ENCODE measurements at places on chromosomes 4 and X.

DNA sequence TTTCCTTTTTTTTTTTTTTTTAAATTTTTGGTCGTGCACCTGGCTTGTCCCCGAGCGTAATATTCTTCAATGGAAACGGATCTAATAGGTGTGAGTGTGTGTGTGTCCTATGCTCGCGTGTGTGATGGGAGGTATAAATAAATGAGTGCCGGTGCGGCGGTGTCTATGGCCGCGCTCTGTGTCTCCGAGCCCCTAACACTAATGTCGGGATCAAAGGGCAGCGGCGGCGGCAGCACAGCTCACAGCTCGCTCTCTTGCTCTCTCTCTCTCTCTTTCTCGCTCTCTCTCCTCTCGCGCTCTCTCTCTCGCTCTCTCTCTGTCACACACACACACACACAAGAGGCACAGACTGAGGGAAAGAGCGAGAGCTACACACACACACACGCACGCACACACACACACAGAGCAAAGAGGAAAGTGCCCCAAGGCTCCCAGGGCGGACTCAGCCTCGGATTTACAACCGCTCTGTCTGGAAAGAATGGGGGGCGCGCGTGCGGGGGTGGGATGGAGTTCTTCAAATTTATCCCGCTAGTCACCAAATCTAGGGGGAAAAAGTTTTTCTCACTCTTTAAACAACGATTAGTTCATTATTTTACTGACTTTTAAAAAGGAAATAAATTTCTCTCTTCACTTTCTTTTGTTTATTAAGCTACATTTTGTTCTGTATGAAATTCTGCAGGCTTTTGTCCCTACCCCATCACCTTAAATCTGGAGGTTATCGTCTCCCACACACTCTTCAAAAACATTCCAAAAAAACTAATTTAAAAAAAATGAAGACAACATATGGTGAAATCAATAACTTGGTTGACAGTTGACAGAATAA is at the start of gene ZNF827:
TSS of gene ZNF827 (minus strand) at position 206 of the 823 bp plus-strand sequence. CDS start 416 bp downstream, outside the sequence.
- H3K36me3 ChIP-seq, result peaks cover 8% of the 10 kb centered on the region
- peak within 1 kb of the TSS; percentile 95 for H3K27ac ChIP-seq
- peaks cover under 1% of the 10 kb centered on the region for H3K27me3 ChIP-seq
- peaks cover 31% of the 10 kb centered on the region for H3K4me1 ChIP-seq

DNA sequence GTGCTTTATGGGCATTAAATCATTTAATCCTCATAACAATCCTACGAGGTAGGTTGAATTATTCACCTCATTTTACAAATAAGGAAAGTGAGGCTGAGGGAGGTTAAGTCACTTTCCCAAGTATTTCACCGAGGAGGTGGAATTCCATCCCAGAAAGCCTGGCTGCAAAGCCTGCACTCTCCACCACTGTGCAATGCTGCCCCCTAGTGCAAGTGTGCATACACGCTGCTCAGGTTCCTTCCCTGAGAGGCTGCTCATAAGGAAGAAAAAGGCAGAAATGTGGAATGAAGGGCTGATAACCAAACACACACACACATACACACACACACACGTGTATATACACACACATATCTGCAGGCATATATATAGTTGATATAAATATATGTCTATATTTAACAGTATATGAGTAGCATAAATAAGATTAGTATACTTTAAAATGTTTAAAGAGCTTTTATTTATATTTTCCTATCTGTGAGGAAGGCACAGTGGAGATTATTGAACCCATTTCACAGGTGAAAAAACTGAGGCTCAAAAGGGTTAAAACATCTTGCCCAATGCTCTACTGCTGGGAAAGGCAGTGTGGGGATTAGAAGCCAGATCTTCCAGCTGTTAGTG is 714.5 kb upstream of the TENM3 start:
- H3K27ac ChIP-seq, result no peak overlapping the region
- no peaks in the 10 kb centered on the region for H3K4me1 ChIP-seq
- H3K27me3 ChIP-seq, result no peaks in the 10 kb centered on the region
- no peaks in the 10 kb centered on the region for H3K36me3 ChIP-seq
- DNase-seq, result peak; percentile 73

DNA sequence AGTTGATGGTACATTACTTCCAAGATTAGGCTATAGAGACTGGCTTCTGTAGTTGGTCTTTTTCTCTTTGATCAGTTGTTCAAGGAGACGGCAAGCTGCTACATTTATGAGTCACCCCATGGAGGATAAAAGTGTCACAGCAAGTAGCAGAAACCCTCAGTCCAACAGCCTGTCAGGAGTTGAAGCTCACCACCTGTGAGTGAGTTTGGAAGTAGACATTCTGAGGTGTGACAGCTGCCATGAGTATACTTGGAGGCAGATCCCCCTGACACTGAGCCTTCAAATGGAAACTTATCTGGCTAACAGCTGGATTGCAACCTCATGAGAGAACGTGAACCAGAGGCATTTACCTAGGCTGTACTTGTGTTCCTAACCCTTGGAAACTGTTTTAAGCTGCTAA is 68.0 kb downstream of the CCNG2 start:
- no peaks in the 10 kb centered on the region for H3K36me3 ChIP-seq
- no peak overlapping the region for H3K27ac ChIP-seq
- no peak for DNase-seq
- H3K4me3 ChIP-seq, result no peak overlapping the region
- H3K4me1 ChIP-seq, result no peaks in the 10 kb centered on the region

- peaks cover 27% of the 10 kb centered on the region for H3K4me1 ChIP-seq
- peak overlapping the region; percentile 10 for H3K27ac ChIP-seq
- H3K4me3 ChIP-seq, result no peak overlapping the region
- peak; percentile 51 for DNase-seq
- no peaks in the 10 kb centered on the region for H3K36me3 ChIP-seq
Observed at GRCh38 chr4:22668702-22669101, 24.0 kb upstream of the GBA3 start.

DNA sequence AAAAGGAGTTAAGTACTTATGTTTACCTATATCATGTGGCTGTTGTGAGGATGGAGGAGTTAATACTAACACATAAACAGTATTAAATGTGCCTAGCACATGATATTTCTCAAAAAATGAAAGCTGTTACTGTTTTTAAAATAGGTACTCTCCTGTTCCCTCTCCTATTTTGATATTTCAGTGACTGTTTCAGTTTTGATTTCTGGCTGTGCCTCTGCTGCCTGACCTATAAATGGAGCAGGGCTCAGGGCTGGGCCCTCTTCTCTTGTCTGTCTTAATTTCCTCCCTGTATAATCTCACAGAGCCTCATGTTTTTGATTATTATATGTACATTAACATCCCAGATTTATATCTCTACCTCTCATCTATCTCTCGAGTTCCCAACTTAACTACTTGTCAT is 93.3 kb downstream of the UGT8 start:
- no peak overlapping the region for H3K4me3 ChIP-seq
- peaks cover 6% of the 10 kb centered on the region for H3K4me1 ChIP-seq
- DNase-seq, result no peak
- H3K27me3 ChIP-seq, result peaks cover 7% of the 10 kb centered on the region
- H3K27ac ChIP-seq, result no peak overlapping the region

DNA sequence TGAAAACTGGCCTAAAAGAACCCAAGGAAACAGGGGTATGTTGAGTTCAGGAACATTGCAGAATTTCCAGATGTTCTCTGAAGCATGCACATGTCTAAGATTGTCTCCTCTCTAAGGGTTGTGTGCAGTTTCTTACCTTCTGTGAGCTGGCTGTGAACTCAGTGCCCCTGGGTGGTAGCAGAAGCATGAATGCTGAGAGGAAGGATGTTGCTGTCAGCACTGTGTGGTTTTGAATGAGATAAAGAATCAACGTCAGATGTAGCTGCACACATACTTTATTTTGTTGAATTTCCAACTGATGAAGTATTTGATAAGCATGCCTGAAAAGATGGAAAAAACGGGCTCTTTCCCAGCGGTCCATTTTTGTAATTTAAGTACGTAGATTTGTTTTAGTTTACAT is 23.8 kb upstream of the CD38 start:
- no peaks in the 10 kb centered on the region for H3K27me3 ChIP-seq
- DNase-seq, result peak; percentile 89
- H3K4me3 ChIP-seq, result peak overlapping the region; percentile 61

DNA sequence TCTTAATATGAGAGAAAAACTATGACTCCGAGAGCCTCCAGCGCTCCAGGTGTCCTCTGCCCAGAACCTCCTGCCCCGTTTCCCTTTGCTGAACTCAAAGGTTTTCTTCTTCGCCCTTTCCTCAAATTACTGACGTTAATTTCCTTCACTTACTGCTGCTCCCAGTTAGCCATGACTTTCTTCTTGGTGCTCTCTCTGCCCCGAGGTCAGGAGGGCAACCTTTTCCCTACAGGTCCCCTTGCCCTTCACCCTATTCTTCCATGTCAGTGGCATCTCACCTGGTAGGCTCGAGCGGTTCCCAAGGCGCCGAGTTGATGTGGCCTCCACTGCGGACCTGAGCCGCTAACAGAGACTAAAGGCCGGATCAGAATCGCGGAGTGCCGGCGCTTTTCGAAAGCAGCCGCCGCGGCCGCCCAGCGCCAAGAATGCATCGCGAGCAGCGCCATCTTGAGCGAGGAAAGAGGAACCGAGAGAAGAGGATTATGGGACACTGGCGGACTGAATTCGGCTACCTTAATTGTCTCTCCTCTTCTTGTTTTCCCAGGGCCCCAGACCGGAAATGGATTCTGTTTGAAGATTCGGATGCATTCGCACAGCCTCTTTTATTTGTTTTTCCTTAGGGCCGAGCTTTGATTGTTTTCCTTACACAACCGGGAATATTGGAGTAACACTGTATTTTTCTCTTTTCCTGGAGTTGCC is at the start of gene ABCB7:
TSS of gene ABCB7 (minus strand) at position 457 of the 699 bp plus-strand sequence. CDS start at position 446, 11 bp downstream.
- H3K4me1 ChIP-seq, result peaks cover 30% of the 10 kb centered on the region
- H3K36me3 ChIP-seq, result peaks cover 5% of the 10 kb centered on the region
- H3K4me3 ChIP-seq, result peak within 1 kb of the TSS; percentile 90
- H3K27me3 ChIP-seq, result no peaks in the 10 kb centered on the region
- H3K27ac ChIP-seq, result peak within 1 kb of the TSS; percentile 93
- peak; percentile 89 for DNase-seq

DNA sequence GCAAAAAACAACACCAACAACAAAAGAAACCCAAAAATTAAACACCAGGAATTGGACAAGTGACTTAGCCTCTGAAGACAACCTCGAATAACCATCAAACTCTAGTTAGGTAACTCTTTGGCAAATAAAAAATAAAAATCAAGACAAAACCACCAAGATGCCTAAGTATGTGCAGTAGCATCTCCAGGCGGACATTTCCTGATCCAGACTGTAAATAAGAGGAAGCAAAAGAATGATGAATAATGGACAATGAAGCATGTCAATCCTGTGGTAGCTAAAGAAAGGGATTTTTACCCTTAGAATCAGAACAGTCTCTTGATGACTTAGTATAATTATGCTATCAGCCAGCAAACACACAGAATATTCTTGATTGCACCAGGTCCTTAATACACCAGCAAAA is 276.7 kb upstream of the DIAPH2 start:
- no peak overlapping the region for H3K4me3 ChIP-seq
- no peaks in the 10 kb centered on the region for H3K36me3 ChIP-seq
- H3K27me3 ChIP-seq, result no peaks in the 10 kb centered on the region
- no peak for DNase-seq
- no peak overlapping the region for H3K27ac ChIP-seq

DNA sequence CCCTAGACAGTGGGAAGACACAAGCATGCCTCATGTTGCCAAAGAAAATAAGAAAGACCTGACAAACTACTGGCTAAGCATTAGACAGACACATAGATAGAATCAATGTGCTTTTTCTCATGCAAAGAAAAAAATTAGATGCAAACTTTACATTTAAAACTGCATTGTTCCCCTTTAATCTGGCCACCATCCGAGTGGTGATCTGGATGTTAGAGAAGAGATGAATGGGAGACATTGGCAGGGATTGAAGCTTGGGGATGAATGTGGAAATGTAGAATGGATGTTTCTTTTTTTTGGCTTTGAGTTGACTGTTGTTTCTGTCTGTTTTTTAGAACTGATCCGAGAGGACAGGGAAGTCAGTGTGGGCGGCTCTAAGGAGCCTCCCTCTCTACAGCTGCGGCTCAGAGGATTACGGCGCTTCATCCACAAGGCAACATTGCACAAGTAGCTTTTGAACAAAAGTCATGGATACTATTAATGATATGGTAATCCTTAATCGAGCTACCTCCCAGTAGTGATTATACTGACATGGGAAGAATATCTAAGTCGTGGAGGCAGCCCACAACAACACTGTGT is 53.0 kb downstream of the HELT start:
- H3K27ac ChIP-seq, result no peak overlapping the region
- no peaks in the 10 kb centered on the region for H3K36me3 ChIP-seq
- H3K27me3 ChIP-seq, result peaks cover 28% of the 10 kb centered on the region
- H3K4me3 ChIP-seq, result no peak overlapping the region
- no peak for DNase-seq

GRCh38 chr4:152559641-152560040 is 23.7 kb upstream of the FBXW7 start:
- H3K4me3 ChIP-seq, result no peak overlapping the region
- peaks cover 1% of the 10 kb centered on the region for H3K36me3 ChIP-seq
- DNase-seq, result no peak
- no peak overlapping the region for H3K27ac ChIP-seq
- H3K27me3 ChIP-seq, result no peaks in the 10 kb centered on the region

DNA sequence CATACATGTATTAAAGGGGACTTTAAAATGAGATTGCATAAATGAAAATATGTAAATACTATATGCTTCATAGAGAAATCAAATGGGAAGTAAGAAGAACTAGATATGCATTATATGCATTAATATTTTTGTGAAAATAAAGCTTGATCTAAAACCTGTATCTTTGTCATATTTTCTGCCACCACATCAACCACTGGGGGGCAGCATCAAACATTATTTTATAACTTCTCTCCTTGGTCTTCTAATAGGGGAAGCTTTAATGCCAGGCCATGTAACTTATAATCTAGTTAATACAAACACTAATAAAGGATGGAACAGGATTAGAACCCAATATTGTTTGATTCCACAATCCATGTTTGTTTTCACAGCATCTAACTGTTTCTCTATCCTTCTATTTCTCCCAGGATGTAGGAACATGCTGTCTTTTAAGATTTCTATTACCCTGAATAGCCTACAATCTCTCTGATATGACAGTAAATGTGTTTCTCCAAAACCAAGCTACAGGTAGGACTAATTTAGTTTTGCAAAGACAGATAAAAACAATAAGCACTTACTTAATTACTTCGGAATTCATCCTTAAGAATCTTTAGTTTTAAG is 10.0 kb downstream of the QRFPR start:
- no peak overlapping the region for H3K27ac ChIP-seq
- no peaks in the 10 kb centered on the region for H3K36me3 ChIP-seq
- peak; percentile 68 for DNase-seq
- H3K27me3 ChIP-seq, result peaks cover 16% of the 10 kb centered on the region
- H3K4me1 ChIP-seq, result no peaks in the 10 kb centered on the region
- no peak overlapping the region for H3K4me3 ChIP-seq

DNA sequence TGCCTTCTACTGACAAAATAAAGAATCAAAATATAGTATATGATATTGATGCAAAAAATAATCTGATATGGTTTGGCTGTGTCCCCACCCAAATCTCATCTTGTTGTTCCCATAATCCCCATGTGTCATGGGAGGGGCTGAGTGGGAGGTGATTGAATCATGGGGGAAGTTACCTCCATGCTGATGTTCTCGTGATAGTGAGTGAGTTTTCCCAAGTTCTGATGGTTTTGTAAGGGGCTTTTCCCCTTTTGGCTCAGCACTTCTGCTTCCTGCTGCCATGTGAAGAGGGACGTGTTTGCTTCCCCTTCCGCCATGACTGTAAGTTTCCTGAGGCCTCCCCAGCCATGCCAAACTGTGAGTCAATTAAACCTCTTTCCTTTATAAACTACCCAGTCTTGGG is 70.2 kb downstream of the TMEM165 start:
- H3K4me1 ChIP-seq, result no peaks in the 10 kb centered on the region
- no peak for DNase-seq
- no peak overlapping the region for H3K4me3 ChIP-seq
- peaks cover 23% of the 10 kb centered on the region for H3K36me3 ChIP-seq
- no peak overlapping the region for H3K27ac ChIP-seq
